ENCODE measurements at places on chromosomes 6 and 20.

GRCh38 chr6:53794720-53795339 is at the start of gene LRRC1:
LRRC1 (plus strand) TSS chr6:53795005; CDS start chr6:53795257, 252 bp downstream.
- peak; percentile 92 for DNase-seq

- no peak for DNase-seq
Observed at GRCh38 chr20:14751191-14751590, 413.8 kb upstream of the FLRT3 start.

DNA sequence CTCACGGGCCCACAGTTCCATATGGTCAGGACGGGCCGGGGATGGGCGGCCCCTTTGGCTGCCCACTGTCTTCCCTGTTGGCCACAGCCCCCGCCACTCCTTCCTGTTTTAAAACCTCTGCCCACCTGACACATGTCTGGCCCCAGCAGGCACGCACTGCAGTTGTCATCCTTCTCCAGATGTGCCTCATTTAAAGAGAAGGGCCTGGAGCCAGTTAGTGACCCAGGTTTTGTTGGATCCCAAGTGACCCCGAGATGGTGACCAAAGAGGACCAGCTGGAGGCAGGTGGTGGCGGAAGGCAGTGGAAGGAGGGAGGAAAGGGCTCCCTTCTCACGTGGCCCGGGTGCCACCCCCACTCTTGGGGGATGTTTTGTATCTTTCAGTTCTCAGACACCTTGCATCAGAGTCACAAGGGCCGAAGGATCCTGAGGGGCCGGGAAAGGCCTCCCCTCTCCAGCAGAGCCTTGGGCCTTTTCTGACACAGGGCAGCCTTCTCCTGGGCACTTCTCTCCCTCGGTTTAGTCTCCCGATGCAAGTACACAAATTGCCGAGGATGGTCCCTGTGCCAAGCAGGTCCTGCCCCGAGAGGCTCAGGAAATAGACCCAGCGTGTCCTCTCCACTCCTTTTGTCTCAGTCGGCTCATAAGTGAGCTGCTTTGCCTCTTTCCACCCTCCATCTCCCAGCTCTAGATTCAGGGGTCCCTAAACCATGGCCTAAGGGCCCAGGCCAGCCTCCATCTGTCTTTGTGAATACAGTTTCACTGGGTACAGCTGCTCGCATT is 117.6 kb downstream of the SULF2 start:
- DNase-seq: no peak

DNA sequence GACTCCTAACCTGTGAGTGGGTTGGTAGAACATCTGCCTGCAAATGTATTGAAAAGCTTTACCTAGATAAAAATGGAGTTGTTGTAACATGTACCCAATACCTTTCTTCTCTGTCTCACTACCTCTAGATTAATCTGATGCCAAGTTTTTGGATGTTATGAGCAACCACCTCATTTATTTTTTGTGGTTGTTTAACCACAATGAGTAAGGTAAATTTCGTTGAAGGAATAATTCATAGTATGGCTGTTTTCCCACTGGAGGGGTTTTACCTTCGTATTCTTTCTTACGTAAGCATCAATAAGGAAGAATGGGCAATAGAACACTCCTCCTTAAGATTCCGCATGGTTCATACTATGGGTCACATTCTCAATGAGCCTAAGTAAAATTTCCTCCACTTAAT is 165.4 kb downstream of the CDH26 start:
- no peak for DNase-seq

- peak; percentile 82 for DNase-seq
Observed at GRCh38 chr6:32046450-32047083, 8.4 kb downstream of the CYP21A2 start.

DNA sequence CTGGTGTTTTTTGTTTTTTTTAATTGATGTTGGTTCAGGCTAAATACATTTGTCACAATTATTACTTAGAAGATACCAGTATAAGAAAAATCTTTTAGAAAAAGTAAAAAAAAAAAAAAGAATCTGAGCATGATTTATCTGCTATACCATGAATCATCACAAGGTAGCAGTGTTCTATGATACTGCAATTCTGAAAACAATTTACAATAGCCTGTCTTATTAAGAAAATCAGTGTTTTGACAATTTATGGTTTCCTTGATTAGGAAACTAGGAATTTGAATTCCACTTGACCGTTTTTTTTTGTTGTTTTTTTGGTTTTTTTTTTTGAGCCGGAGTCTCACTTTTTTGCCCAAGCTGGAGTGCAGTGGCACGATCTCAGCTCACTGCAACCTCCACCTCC is 9.3 kb upstream of the MAK start:
- no peak for DNase-seq

GRCh38 chr6:72955666-72956065 is 269.6 kb downstream of the KHDC1L start:
- no peak for DNase-seq

DNA sequence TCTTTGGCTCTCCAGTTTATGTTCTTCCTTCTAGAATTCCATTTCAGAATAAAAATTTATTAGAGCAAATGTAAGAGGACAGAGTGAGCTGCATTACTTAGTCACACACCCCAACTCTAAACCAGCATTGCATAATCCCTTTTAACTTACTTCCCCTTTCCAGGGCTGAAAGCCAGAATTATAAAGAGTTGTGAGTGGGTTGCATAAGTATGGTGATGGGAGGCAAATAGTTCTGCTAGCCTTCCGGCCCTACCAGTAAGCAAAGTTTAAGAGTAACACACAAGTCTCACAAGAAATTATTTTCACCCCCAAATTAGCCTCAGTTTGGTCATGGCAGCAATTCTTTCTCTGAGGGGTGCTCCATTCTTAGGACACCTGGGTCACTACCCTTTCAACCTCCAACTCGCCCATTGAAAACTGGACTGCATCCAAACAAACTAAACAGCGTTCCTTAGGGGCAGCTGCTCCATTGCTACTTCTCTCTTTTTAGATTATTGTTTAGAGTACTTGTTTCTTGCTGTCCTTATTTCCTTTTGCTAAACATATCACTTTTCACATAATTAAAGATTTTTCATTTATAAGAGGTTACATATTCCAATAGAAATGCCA is 1.6 kb downstream of the KIAA0408 start:
- no peak for DNase-seq

DNA sequence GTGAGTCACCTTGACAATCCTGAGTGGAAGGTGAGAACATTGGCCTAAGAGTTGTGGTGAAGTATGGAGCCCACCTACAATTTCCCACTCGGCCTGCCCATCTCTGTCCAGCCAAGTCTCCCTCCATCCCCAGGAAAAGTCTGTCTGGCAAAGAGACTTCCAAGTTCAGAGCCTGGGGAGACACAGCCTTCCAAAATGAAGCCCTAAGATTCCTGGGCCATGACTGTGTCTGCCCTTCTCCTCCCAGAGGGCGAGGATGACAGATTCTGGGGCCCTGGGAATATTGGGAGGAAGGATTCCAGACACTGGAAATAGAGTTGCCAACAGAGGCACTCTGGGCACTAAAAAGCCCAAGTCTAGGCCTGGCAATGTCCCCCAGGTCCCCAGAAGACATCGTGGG is 176.8 kb downstream of the NFATC2 start:
- peak; percentile 39 for DNase-seq

GRCh38 chr6:112466373-112467151 is 119.4 kb downstream of the RFPL4B start:
- no peak for DNase-seq

GRCh38 chr6:32149092-32149755 is 2.5 kb downstream of the PRRT1 start:
- DNase-seq: no peak

GRCh38 chr6:140579918-140580317 is 1205.5 kb upstream of the CITED2 start:
- DNase-seq: no peak

DNA sequence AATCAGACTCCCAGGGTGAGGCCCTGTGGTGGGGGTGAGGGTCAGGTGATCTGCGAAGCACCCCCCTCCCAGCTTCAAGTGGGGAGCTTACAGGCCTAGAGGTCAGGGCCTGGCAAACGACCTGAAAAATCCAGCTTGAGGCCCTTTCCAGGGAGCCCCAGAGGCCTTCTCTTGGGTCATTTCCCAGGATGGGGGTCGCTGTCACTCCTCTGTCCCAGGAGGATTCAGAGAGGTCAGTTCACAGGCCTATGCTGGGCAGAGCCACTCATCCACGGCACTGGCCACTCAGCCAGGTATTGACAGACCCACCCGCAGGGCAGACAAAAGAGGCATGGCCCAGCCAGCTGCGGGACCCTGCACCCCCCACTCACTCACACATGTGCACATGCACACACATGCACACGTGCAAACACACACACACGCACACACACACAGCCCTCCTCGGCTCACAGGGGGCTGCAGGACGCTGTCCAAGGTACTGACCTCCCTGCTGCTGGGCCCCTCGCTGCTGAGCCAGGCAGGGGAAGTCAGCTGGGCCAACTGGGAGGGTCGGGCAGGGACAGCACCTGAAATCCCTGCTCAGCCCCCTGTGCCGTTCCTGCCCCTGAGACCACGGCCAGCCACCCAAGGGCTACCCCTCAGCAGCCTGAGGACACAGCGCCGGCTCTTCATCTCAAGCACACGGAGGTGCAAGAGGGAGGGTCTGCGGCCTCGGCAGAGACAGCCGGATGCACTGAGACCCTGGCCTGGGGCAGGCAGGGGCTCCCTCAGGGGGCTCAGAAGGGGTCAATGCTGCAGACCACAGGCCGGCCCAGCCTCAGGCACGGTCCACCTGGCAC is 113.8 kb downstream of the TAF4 start:
- no peak for DNase-seq

- DNase-seq: no peak
Observed at GRCh38 chr6:21051777-21052176, 517.5 kb downstream of the CDKAL1 start.

GRCh38 chr6:15254070-15254975 is 8.5 kb downstream of the JARID2 start:
- no peak for DNase-seq

GRCh38 chr20:47204008-47204849 is 152.3 kb downstream of the ZMYND8 start:
- no peak for DNase-seq

DNA sequence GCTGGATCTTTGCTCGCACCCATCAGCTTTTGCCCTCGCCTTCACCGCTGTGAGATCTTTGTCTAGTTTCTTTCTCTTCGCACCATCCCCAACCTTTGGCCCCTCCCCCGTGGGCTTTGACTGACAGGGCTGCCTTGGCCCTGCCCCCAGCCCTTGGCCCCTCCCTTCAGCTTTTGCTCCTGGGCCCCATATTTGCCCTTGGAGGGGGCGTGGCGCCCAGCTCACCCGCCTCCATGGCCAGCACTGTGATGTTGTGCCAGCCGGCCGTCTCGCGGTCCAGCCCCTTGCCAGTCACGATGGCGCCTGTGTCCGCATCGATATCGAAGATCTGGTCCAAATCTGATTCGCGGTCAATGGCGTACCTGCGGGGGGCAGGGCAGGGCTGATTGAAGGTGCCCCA is 81.1 kb downstream of the CD40 start:
- DNase-seq: no peak

DNA sequence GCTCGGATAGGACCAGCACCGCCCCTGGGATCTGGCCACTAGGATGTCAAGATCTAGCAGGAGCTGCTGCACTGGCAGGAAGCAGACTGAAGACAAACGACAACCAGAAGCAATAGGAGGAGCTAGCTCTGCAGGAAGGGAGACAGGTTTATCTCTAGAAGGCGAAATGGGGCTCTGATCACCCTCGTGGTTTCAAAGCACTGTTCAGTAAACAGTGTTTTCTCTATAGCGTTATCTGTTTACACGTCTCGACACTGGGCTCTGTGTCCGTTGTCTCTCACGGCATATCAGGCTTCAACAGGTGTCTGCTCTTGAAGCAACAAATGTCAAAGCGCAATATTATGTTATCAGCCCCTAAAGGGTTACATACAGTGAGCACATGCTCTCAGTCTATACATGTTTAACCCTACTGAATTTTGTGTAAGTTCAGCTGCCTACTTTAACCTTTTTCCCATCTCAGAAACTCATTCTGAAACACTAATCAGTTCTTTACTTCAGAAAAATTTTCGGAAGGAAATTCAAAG is 23.8 kb downstream of the TMEM14B start:
- no peak for DNase-seq

DNA sequence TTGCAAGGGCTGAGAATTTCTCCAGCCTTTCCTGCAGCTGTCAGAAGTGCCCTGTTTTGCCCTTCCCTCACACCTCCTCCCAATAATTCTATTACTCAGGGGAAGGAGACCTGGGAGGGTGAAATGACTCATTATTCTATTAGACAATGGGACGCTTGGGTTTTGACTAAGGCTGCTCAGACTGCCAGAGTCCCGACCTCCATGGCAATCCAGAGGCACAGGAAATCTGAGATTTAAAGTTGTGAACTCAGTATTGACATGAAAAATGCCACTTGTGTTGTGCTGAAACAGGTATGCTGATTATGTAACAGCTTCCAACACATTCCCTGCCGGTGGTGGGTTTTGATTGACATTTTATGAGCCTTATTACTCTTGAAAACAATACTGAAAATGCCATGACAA is 625.9 kb upstream of the FLRT3 start:
- DNase-seq: no peak

DNA sequence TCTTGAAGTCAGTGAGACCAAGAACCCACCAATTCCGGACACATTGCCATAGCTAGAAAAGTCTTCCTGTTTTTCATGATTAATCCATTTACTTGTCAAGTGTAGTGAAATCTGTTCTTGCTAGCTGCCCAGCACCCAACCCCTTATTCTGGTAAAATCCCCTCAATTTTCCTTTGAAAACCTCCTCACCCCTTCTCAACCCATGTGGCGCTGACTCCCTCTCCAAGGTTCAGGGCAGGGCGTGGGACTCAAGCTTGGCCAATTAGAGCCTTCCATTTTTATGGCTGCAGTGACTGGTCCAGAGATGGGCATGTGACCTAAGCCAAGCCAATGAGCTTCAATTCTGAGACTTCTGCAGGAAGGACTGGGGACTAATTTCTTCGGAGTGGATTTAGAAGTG is 9.8 kb upstream of the ZBP1 start:
- DNase-seq: no peak

Measured in suprapubic skin (tissue), 4 donors.